Right ventricle myocardium superior (tissue), 1 donor: ENCODE measurements at places on chromosomes 7 and 10. TPM values are rescaled to one million over a fixed set of nuclear protein-coding genes. Genes with fewer than 3 reads are reported as not detected.

GRCh38 chr7:124698964-124699363 is 66.6 kb downstream of the GPR37 start:
- no peak for DNase-seq

The PROSER2 gene
- 0.97 TPM for total RNA-seq

The CYP2E1 gene
- 1.00 TPM for total RNA-seq

- no peak for DNase-seq
These were observed 438.3 kb downstream of the RPS24 start for GRCh38 chr10:78471723-78472550.

- no peak for DNase-seq
These were observed 30.4 kb downstream of the TSPAN12 start for GRCh38 chr7:120827371-120828118.

- DNase-seq: no peak
These were observed 767.5 kb downstream of the INHBA start for GRCh38 chr7:40935435-40935834.

The TACR2 gene
- 0.24 TPM for total RNA-seq
